ENCODE measurements at places on chromosomes 6 and 20. TPM values are rescaled to one million over a fixed set of nuclear protein-coding genes. Genes with fewer than 3 reads are reported as not detected.

KCNB1 gene
- not detected for total RNA-seq

TINAG gene
- not detected for total RNA-seq

VSTM2L gene
- total RNA-seq, result 1.0 TPM

PROKR2 gene
- not detected for total RNA-seq

PTCHD4 gene
- 1.3 TPM for total RNA-seq

STMND1 gene
- total RNA-seq, result not detected

BEND6 gene
- 21.4 TPM for total RNA-seq

NRSN1 gene
- not detected for total RNA-seq

SNTA1 gene
- total RNA-seq, result 32.4 TPM

OR2H1 gene
- not detected for total RNA-seq

TBC1D22B gene
- total RNA-seq, result 13.9 TPM

GRCh38 chr20:46419882-46420281 lies 13.5 kb upstream of the ELMO2 start:
- DNase-seq, result no peak

DNA sequence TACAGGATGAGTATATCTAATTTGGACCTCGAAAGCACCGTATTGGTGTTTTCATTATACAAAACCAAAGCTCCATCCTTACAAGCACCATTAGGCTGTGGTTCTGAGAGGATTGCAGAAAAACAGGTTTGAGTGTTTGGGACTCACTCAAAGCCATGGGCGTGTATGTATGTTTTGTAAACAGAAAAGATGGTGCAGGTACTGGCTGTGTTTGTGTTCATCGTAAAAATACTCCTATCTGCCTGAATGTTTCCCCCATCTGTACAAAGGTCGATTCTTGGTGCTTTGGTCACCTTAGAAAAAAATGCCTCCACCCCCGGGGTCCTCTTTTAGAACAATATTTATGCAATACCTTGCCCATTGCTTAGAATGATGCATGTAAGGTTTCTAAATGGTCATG lies 286.6 kb downstream of the TSHZ2 start:
- DNase-seq, result no peak

GRCh38 chr6:145895802-145896201 lies 68.4 kb downstream of the SHPRH start:
- no peak for DNase-seq

- peak; percentile 86 for DNase-seq
Measured at GRCh38 chr6:82248273-82248735, 760 bp upstream of the IBTK start.

- DNase-seq, result no peak
Measured at GRCh38 chr20:64137598-64138031, 26.6 kb upstream of the MYT1 start.

DNA sequence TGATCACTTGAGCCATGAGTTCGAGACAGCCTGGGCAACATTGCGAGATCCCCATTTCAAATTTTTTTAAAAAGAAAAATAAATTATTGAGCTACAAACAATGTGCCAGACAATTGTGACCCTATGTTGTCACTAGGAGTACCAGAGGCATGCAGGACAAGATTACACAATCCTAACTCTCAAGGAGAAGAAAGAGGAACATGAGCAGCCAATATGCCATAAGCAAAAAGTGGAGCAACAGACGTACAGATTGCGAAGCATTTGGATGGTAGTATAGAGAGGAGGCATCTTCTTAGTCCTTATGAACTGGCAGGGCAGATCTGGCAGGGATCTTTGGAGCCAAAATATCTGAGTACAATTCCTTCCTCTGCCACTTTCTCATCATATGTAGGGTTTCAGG lies 156.4 kb downstream of the OR2B2 start:
- no peak for DNase-seq

DNA sequence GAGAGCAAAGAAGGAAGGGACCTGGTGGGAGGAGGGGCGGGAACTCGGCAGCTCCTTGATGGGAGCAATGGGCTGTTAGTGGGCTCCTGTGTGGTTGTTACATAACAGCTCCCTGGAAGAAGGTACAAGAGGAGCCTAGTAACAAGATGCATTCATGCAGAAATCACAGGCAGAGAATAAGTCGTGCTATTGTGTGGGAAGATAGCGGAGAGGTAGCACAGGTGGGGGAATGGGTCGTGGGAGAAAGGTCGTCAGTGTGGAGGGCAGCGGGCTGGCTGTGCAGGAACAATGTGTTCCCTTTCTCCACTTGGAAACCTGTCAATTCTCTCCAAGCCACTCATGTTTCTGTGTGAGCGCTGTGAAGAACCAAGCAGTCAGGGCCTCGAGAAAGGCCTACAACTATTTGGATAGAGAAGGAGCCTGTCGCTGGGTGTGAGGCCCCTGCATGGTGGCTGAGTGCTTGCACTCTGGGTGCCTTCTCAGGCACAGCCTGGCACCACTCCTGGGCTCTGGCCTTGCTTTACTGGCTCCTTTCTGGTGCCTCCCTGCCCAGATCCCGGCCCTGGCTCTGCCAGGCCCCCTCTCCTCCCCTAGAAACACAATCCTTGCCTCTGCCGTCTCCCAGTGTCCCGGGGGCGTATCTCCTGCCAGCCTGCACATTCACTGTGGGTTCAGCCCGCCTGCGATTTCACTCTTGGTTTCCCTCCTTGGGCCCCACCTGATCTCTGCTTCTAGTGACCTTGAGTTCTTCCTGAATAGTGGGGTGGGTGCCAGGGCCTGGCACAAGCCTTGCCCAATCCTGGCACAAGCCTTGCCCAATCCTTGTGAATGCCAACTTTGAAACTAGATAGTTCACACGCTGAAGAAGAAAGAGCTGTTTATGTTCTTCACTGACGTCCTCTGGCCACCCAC lies 7.4 kb upstream of the FGD2 start:
- no peak for DNase-seq

- DNase-seq, result peak; percentile 9
Measured at GRCh38 chr6:110048221-110048875, 70.2 kb downstream of the GPR6 start.

DNA sequence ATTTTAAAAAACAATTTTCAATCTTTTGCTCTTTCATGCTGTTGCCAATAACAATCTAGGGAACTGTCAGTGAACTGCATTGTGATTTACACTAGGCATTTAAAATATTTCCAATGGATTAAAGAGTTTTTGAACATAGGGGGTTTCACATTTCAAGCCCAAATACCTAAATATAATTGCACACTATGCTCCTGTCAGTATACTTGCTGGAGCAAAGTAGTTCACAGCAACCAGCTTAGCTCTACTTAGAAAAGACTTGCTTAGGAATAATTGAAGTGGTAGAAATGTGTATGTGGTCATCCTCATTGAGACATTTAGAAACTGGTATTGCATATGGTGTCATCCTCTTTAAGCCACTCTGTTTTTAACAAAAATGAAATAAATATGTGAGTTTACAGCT lies 41.7 kb upstream of the REV3L start:
- DNase-seq, result no peak

DNA sequence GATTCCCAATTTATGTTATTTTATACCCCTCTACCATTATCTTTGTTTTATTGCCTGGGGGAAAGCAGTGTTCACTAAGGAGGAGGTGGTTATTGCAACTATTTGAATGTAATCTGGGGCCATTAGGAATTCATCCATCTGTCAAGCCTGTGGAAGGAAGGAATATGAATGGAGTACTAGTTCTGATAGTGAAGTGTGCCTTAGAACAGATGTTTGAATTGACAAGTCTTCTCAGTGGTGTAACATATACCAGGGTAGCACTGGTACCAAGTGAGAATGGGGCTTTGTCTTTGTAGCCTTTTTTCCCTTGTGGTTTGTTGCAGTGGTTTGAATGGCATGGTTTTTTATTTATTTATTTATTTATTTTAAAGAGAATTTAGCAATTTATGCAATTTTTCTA lies 27.9 kb upstream of the HDAC2 start:
- DNase-seq, result peak; percentile 11

DNA sequence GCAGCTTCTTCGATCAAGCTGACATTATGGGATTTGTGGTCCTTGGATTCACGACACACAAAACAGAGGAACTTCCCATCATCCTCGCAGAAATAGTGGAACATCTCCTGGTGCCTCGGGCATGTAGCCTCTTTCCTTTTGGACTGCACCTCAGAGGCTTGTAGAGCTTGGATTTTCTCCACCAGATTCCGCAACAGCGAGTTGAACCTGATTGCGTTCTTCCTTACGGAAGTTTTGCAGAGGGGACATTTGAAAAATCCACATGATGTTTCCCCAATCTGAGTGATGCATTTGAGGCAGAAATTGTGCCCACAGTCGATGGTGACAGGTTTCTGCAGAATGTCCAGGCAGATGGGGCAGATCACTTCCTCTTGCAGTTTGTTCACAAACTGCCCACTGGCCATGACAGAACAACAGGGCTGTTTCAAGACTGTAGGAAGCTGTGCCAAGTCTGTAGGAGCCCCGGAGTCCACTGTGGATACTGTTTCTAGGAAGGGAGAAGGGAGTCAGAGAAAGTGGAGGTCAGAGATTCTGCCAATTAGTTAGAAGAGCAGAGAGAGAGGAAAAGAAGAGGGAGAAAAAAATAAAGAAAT lies 392 bp downstream of the TRIM31 start:
- DNase-seq, result no peak

DNA sequence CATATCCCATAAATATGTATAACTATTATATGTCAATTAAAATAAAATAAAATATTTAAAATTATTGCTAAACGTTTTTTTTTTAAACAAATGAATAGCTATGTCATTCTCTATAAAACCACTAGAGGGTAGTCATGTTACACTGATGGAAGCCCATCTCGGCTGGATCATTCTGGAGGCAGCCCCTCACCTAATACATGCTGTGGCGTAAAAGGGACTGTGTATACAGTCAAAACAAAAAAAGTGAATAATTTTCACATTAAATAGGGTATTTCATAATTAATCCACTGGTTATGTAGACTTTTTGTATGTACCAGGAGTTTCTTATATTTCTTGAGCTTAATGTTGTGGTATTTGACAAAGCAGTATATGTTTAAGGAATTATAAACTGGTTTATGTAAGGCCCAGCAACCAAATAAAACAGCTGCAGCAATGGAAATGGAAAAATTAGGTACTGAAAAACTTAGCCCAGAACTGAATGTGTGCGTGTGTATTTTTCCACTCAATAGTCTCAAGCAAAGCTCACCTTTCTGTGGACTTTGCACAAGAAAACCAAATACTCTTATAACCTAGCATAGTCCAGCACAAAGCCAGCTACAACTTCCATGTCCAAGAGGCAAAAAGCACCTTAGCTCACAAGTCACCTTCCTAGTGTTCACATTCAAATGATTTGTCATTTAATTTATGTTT lies 81.7 kb downstream of the COL9A1 start:
- peak; percentile 27 for DNase-seq

GRCh38 chr6:56868687-56869086 lies 86.2 kb upstream of the BEND6 start:
- DNase-seq, result peak; percentile 88

DNA sequence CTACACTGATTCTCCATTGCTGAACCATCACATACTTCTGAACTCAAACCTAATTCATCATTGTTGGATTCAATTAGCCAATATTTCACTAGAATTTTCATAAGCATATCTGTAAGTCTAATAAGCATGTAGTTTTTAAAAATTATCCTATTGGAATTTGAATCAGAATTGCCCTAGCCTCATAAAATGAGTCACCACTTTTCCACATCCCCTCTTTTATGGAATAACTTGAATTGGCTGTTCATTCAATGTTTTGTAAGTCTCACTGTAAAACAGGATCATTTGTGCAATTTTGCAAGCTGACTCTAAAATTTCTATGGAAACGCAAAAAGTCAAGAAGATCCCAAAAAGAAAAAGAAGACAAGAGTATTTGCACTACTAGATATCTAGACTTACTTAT lies 141.0 kb downstream of the HACE1 start:
- no peak for DNase-seq

DNA sequence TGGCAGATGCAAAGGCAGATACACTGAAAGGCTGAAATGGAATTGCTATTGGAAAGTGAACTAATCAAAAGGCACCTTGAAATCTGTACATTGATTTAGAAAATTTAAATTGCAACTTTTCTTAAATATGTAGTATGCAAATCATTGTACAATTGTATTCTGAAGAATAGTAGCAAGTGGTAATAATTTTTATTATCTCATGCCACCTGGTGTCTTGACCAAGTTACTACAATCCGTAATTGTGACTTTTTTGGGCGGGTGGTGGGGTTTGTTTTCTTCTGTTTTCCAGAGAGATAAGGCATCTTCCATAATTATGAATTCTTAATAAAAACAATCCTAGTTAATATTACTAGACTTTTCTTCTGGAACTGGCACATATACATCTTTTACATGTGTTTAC lies 12.5 kb upstream of the BCKDHB start:
- DNase-seq, result peak; percentile 17

DNA sequence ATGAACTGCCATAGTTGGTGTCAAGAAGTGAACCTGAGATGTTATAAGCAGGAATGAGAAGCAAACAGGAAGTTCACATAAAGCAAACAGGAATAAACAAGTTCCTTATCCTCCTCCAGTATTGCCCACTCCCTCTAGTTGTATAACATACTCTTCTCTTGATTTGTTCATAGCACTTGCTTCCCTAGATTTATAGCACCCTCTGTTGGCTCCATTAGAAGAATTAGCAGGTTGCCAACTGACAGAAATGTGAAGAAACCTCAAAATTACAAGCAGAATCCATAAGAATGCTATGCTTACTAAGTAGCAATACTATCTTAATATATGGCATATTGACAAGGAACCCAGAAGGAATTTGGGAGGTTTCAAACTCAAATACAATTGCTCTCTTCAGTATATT lies 195.4 kb downstream of the TBX18 start:
- DNase-seq, result peak; percentile 20

GRCh38 chr6:109853426-109853825 lies 124.7 kb upstream of the GPR6 start:
- DNase-seq, result no peak

DNA sequence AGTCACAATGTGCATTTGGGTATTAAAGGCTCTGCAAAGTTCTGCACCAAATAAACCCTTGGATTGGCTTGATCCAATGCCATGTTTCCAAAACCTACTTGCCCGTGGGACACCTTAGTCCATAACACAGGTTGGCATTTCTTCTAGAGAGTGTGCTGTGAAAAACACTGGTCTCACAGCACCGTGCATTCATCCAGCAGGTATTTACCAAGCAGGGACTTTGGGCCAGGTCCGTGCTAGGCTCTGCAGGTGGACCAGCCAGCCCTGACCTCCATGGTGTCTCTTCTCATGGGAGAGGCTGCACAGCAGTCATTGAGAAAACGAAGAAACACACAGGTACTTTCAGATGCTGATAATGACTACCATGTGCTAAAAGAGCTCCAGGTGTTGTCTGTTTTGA lies 112.6 kb downstream of the CDH26 start:
- DNase-seq, result no peak

GRCh38 chr6:89525786-89526562 lies 93.0 kb downstream of the ANKRD6 start:
- DNase-seq, result no peak

DNA sequence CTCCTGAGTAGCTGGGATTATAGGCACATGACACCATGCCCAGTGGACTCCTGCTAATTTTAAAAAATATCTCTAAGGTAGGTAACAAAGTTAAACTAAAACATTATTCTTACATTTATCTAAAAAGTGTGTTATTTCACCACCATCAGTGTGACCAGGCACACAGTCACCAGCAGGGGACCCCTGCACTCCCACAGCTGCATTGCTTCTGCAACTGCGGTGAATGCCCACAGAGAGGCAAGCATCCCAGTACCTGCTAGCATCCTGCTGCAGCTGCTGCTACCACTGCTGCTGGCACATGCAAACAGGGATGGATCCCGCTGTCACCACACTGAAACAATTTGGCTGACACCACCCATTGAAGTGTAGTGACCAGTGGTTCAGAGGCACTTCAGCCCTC lies 21.9 kb upstream of the EPB41L2 start:
- no peak for DNase-seq

GRCh38 chr20:10578607-10579006 lies 95.2 kb downstream of the JAG1 start:
- peak; percentile 91 for DNase-seq

Measured in M059J (cell line).